Activated naive CD4-positive, alpha-beta T cell treated with anti-CD3 and anti-CD28 coated beads, Interleukin-2, amount 50 U/mL, for 16 hours (primary cell): ENCODE measurements at places on chromosomes 1 and 21.
A peak's percentile ranks its signal among the peaks of the same experiment; 100 is the strongest.

- no peak for DNase-seq
These were observed 31.8 kb upstream of the ZNF644 start for GRCh38 chr1:91053630-91054029.

- peak; percentile 17 for DNase-seq
These were observed at the start of gene FAM163A for GRCh38 chr1:179742717-179743678. Gene FAM163A (plus strand): TSS chr1:179743291. CDS start chr1:179813098, 69,807 bp downstream.

- DNase-seq, result no peak
These were observed 1.2 kb downstream of the ELOVL1 start for GRCh38 chr1:43366601-43367025.

GRCh38 chr1:159008744-159009188, 941 bp upstream of the IFI16 start:
- DNase-seq, result peak; percentile 41

DNA sequence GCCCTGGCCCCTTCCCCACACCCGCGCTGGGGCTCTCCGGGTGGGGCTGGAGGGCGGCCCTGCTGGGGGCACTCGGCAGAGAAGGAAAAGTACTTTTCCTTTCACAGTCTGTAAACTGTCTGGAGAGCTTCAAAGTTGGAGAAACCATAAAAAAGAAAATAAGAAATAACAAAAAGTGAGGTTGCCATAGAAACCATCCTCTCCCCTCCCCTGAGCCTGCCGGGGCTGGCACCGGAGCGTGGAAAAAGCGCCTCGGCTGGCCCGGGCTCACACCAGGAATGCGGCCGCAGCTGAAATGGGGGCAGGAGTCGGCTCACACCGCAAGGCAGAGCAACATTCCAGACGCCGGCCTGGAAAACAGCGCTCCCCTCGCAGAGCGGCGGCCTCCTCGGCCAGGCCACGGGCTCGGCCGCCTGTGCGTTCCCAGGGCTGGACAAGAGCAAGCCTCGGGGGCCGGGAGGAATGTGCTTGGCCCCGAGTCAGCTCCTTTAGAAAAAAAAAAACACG, 69.2 kb downstream of the MORN1 start:
- no peak for DNase-seq

GRCh38 chr1:110091791-110092190, 20.5 kb upstream of the UBL4B start:
- no peak for DNase-seq

GRCh38 chr1:39818482-39818881, 29.8 kb upstream of the BMP8B start:
- no peak for DNase-seq
